ENCODE measurements at places on chromosomes 2 and 18.

DNA sequence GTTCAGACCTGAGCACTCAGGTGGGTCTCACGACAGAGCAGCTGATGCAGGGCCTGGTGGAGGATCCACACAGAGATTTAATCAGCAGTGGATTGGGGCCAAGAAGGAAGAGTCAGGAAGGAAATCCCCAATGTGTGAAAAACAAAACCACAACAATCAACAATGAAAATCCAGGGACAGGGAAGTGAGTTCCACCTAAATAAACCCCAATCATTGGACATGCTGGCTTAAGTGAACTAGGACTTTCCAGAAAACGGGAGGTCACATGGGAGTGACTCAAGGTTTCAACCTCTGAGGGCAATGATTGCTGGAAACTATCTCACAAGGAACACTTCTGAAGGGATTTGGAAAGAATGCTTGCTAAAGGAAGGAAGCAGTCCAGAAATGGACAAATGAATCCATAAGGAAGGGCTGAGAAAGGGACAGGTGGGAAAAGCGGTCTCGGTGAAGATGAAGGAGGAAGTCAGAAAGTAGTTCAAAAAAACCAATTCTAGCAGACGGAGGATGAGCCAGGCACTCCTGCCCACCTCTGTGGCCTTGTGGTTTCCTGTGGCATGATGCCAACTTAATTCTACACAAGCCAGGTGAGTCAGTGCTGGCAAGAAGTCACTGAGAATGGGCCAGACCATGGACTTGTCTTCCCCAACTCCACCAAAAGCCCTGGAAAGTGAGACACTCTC, 15.4 kb upstream of the XDH start:
- DNase-seq, result peak; percentile 20

DNA sequence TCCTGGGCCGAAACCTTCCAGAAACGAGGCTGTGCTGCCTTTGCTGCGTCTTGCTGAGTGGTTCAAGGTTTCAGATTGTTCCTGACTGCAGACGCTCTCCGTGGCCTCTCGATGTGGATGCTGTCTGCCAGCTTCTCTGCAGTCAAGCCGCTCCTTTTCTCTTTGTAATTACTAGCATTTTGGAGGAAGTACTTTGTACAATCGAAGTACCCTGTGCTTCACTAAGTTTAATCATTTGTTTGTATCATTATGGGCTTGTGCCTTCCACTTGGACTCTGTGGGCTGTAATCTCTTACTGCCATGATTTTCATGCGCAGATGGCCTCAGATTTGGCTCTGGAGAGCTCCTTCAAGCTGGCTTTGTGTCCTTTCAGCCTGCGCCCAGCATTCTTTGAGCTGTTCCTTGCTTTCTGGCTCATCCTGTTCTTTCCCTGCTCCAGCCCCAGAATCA, 49.3 kb downstream of the TRAF3IP1 start:
- no peak for DNase-seq

DNA sequence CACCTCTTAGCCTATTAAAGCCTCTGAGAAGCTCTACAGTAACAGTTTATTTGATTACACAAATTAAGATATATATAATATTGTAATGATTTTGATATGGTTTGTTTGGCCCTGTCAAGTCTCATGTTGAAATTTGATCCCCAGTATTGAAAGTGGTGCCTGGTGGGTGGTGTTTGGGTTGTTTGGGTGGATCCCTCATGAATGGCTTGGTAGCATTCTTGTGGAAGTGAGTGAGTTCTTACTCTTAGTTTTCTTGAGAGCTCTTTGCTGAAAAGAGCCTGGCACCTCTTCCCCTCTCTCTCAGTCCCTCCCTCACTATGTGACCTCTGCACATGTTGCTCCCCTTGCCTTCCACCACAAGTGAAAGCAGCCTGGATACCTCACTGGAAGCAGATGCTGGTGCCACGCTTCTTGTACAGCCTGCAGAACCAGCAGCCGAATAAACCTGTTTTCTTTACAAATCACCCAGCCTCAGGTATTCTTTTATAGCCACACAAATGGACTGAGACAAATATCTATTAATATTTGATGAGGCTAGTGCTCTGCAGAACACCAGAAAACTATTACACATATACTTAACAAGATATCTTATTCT, 52.8 kb downstream of the SLC4A10 start:
- no peak for DNase-seq

- DNase-seq, result no peak
These were observed 108.4 kb upstream of the ODC1 start for GRCh38 chr2:10556271-10557140.

GRCh38 chr18:31454066-31454708, 6.6 kb downstream of the DSG3 start:
- peak; percentile 64 for DNase-seq

DNA sequence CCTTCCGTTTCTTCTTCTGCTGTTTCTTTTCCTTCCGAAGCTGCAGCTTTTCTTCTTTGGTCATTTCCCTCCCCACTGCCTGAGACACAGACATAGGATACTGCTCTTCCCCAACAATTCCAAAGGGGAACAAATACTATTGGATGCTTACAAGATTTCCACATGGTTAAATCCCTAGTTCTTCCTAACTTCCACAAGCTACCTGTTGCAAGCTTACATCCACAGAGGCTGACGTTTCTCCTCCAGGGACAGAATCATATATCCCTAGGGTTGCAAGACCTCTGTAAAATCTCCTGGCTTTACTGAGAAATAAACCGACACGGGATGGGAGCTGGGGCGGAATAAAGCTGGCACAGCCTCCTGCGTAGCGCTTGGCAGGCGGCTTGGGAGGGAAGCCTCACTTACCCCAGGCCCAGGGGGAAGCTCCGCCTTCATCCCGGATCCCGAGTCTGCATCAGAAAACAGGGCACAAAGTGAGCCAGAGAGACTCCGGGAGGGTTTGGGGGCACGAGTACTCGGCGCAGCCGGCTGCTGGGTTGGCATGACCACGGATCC, 590 bp downstream of the EIF2B4 start:
- DNase-seq, result peak; percentile 58

DNA sequence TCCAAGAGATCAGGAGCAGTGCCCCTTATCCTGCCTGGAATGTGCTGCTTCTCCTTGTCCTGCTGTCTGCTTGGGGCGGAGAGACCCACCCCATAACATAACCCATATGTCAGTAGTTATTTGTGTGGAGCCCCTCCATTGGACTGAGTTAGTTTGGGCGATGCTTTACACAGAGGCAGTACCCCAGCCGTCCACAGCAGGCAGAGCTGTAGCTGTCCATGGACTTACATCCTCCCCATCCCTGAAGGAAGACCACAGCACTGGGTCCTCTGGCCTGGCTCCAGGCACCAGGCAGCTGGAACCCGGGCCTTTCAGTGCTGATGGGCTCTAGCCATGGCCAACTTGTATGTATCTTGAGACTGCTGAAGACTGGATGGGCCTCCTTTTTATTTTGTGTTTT, 20.3 kb downstream of the GKN2 start:
- DNase-seq, result no peak

GRCh38 chr2:43021791-43022509, 204.5 kb downstream of the ZFP36L2 start:
- no peak for DNase-seq

Data from iris pigment epithelial cell (primary cell).